ENCODE measurements at places on chromosomes 11 and 22. TPM values are rescaled to one million over a fixed set of nuclear protein-coding genes. Genes with fewer than 3 reads are reported as not detected.

TPBGL gene
- not detected for polyA plus RNA-seq

TBX10 gene
- not detected for polyA plus RNA-seq

CDKN1C gene
- polyA plus RNA-seq = 0.38 TPM

TNNT3 gene
- not detected for polyA plus RNA-seq

POU2AF2 gene
- polyA plus RNA-seq = not detected

MPZL2 gene
- polyA plus RNA-seq = not detected

SAMM50 gene
- polyA plus RNA-seq = 73.7 TPM

P2RX3 gene
- polyA plus RNA-seq = 0.10 TPM

KRTAP5-1 gene
- not detected for polyA plus RNA-seq

SYT12 gene
- 1.9 TPM for polyA plus RNA-seq

OTOG gene
- polyA plus RNA-seq = not detected

HTR3A gene
- not detected for polyA plus RNA-seq

GLYAT gene
- polyA plus RNA-seq = not detected

ZNF214 gene
- 1.3 TPM for polyA plus RNA-seq

STK33 gene
- polyA plus RNA-seq = not detected

NFAM1 gene
- not detected for polyA plus RNA-seq

ENTHD1 gene
- not detected for polyA plus RNA-seq

NPAS4 gene
- polyA plus RNA-seq = not detected

SLC17A6 gene
- polyA plus RNA-seq = not detected

OR10A2 gene
- 0.11 TPM for polyA plus RNA-seq

C11orf86 gene
- polyA plus RNA-seq = not detected

OR51B5 gene
- polyA plus RNA-seq = not detected

LMF2 gene
- polyA plus RNA-seq = 101 TPM

SPDYC gene
- polyA plus RNA-seq = not detected

PHF21A gene
- polyA plus RNA-seq = 22.3 TPM
